ENCODE measurements at places on chromosomes 2 and 18.

GRCh38 chr2:68089961-68090360 is 27.2 kb upstream of the C1D start:
- DNase-seq, result no peak

- no peak for DNase-seq
Measured at GRCh38 chr2:41647468-41648050, 400.3 kb upstream of the PKDCC start.

GRCh38 chr2:142879151-142879550 is 1.7 kb downstream of the KYNU start:
- DNase-seq, result no peak

DNA sequence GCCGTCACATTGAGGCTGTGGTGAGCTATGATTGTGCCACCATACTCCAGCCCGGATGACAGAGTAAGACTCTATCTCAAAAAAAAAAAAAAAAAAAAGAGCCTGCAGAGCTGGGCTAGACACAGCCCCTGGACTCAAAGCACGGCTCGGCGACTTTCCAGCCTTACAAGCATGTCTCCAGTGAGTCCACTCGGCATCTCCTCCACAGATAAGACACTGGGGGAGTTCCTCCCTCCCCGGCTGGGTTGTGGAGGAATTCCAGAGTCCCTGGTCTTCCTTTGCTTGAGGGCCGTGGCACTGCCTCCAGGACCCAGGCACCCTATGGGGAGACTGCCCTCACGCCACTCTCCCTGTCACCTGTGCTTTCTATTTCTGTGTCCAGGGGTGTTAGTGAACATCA is 30.9 kb upstream of the RPL31 start:
- DNase-seq, result peak; percentile 66

GRCh38 chr2:5077479-5078089 is 614.6 kb upstream of the SOX11 start:
- no peak for DNase-seq

- DNase-seq, result no peak
Measured at GRCh38 chr2:237056287-237056875, 29.3 kb upstream of the COPS8 start.

DNA sequence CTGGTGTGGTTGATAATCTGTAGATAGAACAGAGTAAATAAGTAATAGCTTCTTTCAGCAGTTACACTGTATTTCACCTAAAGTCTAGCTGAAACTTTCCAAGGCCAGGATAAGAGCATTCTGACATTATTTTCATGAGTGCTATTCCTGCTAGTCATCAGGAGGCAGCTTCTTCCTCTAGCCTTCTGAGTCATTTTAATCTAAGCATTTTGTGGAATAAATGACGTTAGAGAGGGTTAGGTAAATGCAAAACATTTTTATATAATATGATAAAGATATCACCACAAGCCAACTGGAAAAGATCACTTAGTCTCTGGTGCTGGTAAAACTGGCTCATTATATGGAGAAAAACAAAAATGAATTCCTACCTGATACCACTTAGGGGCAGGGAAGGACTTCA is 138.5 kb downstream of the MEP1B start:
- no peak for DNase-seq

GRCh38 chr2:25684577-25685473 is 11.4 kb upstream of the DTNB start:
- DNase-seq, result no peak

DNA sequence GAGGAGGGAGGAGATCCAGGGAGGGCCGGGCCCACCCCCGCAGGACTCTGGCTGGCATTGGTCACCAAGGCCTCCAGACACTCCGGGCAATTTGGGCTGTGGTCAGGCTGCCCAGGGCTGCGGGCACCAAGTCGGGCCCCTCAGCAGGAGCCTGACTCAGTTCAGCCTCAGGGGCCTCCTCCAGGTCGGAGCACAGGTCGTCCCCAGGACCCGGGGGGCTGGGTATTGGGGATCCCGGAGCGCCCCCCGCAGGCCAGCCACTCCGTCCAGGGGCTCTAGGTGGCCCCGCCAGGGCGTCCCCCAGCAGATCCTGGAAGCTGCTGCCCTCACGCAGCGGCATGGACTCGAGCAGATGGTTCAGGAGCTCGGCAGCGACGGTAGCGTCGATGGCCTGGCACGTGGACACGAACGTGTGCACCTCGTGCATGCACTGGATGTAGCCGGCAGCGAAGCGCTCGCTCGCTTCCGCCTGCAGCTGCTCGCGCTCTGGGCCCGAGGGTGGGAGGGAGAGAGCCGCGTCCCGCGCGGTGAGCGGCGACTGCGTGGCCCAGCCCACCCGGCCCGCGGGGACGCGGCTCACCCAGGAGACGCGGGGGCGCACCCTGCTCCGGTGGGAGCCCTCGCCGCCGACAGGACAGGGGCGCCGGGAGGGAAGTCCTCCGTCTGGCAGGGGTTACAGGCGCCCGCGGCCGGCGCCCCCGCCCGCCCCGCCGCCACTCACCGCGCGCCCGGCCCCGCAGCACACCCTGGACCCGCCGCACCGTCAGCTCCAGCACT is 884 bp downstream of the HES6 start:
- peak; percentile 41 for DNase-seq

DNA sequence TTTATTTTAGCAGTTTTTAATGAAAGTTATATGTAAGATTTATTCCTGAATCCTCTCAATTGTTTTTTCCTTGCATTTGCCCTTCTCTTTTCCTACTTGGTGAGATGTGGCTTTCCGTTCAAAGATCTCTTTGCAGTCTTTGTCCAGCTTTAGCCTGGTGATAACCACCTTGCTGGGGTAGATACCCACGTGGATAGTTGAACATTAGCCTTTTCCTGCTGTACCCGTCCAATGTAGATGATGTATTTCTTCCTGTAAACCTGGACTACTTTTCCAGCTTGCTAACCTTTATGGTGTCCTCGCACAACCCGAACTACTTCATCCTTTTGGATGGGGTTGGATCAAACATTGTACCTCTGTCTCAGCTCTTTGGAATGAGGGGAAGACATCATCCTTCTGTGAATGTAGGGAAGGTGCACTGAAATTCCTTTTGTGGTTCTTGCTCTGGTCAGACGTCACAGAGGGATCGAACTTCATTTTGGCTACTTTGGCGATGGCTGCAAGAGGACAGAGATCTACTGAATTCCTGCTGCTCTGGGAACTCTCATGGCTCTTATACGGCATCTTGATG is 293.2 kb upstream of the EPAS1 start:
- no peak for DNase-seq

DNA sequence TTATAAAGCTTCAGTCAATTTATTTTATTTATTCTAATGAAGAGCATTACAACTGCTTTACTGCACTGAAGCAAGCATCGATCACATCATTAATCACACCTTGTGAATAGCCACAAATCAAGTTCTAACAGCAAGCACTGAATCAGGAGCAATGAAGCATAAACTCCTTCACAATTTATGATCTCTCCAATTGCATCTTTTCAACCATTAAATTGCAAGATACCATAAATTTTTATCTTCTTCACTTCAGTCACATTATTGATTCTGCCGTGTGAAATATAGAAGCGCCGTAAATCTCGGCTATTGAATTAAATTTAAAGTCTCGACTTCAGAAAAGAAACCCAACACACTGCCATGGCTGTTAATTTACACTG is 298.7 kb downstream of the CDCA7 start:
- DNase-seq, result no peak

DNA sequence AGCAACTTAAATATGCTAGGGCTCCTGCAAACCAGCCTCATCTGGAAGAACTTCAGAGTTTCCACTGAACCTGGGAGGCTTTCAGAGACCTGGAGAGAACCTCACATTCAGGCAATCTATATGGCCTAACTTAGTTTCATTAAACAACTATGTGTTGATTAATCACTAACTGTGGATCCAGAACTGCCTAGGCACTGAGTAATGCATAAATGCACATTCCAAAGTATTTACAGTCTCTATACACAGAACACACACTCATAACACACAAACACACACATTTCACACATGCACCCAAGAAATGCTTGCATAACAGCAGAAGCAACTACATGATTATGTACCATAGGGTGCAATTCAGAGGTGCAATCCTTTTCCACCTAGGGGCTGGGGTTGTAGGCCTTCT is 552.8 kb downstream of the BCL11A start:
- DNase-seq, result no peak

- no peak for DNase-seq
Measured at GRCh38 chr2:174038462-174038861, 73.3 kb upstream of the SP3 start.

- DNase-seq, result no peak
Measured at GRCh38 chr2:129252781-129253460, 726.5 kb upstream of the RAB6C start.

DNA sequence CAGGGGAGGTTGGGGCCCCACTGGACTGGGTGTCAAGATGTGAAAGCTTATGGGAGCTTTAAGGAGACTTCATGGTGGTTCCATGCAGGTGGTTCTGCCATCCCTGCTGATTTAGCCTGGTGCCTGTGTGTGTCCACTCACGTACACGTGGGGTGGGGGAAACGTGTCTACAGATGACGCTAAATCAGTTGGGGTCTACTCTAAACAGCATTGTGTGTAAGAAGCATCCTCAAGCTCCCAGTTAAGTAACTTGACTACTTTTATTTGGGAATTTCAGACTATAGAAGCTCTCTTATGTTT is 47.1 kb downstream of the BCL2L11 start:
- DNase-seq, result no peak

GRCh38 chr2:175914846-175915245 is 87.2 kb downstream of the LNPK start:
- DNase-seq, result no peak

DNA sequence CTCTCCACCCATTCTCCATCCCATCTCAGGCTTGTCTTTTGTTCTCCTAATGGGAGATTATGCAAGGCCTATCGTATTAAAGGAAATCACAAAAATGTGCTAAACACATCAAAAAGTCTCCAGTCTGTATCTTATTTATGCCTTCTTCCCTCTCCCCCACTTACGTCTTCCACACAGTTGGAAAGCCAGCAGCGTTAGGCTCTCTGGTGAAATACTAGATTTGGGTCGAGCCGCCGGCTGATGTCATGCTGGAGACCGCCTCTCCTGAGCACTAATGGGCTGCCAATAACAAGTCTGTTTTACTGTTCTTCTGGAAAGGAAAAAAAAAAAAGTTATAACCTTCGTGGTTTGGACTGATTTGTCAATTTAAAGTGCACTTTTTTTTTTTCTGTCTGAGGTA is 182.7 kb upstream of the SIX2 start:
- DNase-seq, result peak; percentile 73

DNA sequence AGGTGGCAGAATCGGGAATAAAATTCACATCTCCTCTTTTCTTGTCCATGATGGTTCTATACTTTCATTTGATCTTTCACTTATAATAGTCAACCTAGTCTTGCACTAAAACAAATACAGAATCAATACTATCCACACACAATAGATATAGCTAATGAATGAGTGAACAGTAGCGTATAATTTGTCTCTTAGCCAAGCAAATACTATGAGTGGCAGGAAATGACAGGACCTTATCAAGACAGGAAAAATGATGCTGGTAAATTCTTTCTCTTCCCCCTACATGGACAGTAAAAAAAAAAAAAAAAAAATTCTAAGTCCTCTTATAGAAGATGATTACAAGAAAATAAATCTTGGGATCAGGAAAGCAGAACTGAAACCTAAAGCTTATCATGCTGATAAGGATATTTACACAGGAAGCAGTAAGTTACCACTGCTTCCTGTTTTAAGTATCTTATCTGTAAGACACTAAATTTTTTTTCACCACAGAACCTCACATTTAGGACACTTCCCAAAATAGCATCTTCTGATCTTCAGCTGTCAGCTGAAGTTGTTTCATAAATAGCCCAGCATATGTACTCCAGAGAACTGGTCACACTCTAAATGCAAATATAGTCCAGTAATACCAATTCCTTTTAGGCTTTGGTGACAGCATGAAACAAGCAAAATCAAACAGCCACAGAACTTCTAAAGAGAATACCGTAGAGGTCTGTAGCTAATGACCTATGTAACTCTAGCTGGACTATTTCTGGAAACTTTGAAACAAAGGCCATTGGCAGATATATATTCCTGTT is 27.0 kb downstream of the IRS1 start:
- DNase-seq, result no peak

- peak; percentile 54 for DNase-seq
Measured at GRCh38 chr2:63047321-63048279, 3.0 kb upstream of the OTX1 start.

- no peak for DNase-seq
Measured at GRCh38 chr2:60634438-60634837, 81.0 kb upstream of the BCL11A start.

- no peak for DNase-seq
Measured at GRCh38 chr2:675982-676646, 1.1 kb downstream of the TMEM18 start.

GRCh38 chr2:172168917-172169346 is 66.2 kb upstream of the DLX2 start:
- DNase-seq, result no peak

GRCh38 chr2:105933906-105934305 is 189.2 kb downstream of the NCK2 start:
- DNase-seq, result no peak

DNA sequence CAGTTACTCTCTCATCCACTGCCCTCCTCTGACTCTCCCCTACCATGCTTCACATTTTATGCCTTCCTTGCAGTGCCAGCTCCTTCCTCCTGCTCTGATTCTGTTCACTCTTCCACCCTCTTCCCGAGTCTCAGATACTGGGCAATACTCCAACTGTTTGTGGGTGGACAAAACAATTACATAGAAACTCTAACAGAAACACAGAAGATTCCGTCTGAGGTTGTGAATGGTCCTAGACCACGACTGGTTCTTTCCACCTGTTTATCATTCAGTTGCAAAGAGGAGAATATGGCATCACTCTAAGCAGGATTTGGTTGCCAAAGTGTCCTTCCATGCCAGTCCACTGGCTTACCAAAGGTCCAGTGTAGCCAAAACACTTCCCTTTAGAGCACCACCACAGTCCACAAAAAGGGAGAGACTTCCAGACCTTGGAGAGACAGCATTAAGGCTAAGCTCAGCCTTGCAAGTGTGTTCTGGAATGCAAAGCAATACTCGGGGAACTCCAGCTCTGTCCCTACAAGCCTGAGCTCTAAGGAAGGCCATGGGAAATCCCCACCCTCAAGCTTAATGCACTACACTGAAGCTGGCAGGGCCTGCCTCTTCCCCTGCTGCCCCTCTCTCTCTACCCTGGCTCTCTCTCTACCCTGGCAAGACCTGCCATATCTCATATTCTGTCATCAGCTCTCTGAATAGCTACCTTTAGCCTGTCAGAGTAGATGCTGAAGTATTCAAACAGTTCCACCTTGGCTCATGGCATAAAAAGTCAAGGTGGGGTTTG is 33.6 kb upstream of the RND3 start:
- DNase-seq, result no peak

DNA sequence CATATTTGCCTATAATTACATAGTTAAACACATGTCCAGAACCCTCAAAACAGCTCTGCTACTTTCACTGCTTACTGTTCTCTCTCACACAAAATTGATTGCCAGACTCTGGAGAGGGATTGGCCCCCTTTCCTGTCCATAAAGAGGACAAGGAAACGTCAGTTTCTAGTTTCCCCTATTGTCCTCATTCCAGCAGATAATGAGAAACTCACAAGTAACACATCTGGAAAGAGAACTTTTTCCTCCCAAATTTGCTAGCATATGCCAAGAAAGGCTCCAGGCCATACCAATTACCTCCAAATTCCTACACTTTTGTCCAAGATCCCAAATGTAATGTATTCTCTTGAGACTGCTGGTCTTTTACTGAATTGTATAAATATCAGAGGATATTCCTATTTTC is 200.5 kb downstream of the EXOC6B start:
- no peak for DNase-seq

- no peak for DNase-seq
Measured at GRCh38 chr2:167943897-167944296, 303.5 kb downstream of the STK39 start.

GRCh38 chr2:45964223-45964841 is 312.9 kb downstream of the PRKCE start:
- DNase-seq, result peak; percentile 85

- DNase-seq, result no peak
Measured at GRCh38 chr18:48813321-48813720, 137.4 kb downstream of the SMAD7 start.

Data from right cardiac atrium (tissue), 5 donors.